Activated T-helper 1 cell treated with anti-CD3 and anti-CD28 coated beads, Interleukin-12 subunit alpha, Interleukin-12 subunit beta, Interleukin-2, Interleukin-4 antibody, amounts not matched to agents 30 ng/mL and 10 ng/mL and 1 ng/mL, durations not matched to agents 14 hours and 24 hours and 36 hours (primary cell): ENCODE measurements at places on chromosomes 1 and 21. TPM values are rescaled to one million over a fixed set of nuclear protein-coding genes. Genes with fewer than 3 reads are reported as not detected.

DNA sequence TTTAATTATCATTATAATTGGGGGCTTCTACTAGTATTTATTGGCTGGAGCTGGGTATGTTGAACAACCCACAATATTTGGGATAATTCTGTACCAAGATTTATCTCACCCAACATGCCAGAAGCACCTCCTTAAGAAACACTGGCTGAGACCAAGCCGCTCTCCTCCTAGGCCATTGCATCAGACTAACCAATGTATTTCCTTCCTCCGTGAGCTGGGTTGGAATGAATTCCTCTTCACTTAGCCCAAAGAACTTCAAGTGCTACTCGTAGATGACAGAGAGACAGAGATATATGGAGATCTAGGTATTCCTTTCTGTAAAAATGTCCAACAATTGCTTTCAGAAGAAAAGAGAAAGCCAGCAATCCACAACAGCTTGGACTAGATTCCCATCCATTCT, 87.2 kb upstream of the ETS2 start:
- no peak for DNase-seq

DNA sequence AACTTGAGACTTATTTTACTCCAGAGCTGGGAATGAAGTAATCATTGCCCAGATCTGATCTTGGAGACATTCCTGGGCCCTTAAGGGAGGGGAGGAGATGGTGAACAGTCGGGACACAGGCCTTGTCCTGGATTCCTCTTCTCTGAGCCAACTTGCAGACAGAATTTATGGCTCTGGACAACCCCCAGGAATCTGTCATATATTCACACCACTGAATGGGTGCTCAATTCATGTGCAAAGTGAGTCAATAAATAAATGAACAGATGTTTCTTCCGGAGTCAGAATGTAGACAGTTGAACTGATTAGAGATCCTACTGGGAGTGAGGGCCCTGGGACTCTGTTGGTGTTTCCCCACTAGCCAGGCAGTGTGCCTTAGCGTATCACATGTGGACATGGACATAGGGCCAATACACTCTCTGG, 2.6 kb downstream of the TUFT1 start:
- DNase-seq: no peak

CFHR4 gene
- total RNA-seq: not detected in 2 replicates

DNA sequence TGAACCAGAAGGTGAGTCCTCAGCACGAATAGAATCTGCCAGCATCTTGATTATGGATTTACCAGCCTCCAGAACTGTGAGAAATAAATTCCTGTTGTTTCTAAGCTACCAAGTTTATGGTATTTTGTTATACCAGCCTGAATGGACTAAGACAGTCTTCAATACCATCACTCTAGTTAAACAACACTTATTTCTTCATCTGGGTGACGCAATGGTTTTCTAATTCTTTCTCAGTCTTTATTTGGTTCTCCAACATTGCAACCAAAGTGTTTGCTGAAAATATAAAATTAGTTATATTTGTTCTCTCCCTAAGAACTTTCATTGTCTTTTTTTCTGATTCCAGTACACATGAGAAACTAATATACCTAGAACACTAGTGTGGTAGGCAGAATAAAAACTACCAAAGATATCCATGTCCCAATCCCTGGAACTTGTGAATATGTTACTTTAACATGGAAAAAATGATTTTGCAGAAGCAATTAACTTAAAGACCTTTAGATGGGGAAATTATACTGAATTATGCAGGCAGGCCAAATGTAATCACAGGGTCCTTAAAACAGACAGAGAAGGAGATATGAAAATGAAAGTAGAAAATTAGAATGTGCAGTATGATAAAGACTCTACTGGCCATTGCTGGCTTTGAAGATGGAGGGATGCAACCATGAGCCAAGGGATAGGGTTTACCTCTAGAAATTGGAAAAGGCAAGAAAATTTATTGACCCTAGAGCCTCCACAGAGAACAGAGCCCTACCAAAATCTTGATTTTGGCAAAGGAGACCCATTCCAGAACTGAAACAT, 1115.1 kb downstream of the PLA2G4A start:
- DNase-seq: no peak

PRKAB2 gene
- total RNA-seq: 8.0 and 9.3 TPM in 2 replicates

DNA sequence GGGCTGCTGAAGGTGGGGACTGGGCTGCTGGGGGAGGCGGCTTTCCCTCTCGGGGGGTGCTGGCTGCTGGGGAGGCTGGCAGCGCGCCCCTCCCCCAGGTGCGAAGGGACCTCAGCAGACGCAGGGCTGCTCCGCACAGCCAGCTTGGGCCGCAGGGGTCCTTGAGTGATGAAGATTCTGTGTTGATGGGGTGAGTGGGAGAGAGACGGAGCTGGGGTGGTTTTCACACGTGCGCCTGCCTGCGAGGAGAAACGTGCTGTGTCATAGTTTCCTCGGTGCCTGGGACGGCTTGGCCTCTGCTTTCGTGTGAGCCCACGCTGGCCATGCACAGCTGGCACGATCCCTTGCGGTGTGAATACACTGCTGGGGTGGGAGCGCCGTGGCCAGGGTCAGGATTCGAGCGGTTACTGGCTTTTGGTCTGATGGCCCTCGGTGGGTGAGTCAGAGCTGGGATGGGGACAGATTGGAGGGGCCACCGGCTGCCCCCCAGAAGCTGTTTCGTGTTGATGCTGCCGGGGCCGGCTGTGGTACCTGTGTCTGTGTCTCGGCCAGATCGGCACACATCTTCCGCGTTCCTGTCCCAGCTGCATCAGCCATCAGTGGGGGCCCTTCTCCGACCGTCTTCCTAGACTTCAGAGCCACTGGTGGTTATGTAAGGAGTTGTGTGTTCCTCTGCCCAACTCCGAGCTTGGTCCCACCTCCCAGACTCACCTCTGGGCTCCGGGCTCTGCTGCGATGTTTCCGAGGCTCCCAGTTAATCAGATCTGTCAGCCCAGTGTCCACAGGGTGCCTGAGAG, 24.9 kb downstream of the PRKCZ start:
- DNase-seq: no peak

CYP4A11 gene
- not detected in 2 replicates for total RNA-seq

OR2T2 gene
- total RNA-seq: not detected in 2 replicates

DNA sequence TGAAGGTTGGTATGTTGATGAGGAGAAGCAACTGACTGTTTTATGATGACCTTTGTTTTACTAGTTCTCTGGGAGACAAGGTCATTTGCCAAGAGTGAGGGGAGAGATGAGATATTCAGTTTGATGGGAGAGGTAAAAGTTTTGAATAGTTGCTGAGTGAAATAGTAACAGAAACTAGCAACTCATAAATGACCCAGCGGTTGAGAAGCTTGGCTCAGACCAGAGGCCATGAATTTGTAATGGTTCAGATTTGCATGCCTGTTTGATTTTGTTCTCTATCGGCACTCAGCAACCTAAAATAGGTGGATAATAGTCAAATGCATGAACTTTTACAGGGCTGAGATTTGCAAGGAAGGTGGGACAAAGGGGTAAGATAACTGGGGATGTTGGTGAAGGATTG, 6.6 kb downstream of the CCDC30 start:
- DNase-seq: no peak

- DNase-seq: no peak
Observed at GRCh38 chr1:165697491-165697880, 876 bp downstream of the ALDH9A1 start.

- no peak for DNase-seq
Observed at GRCh38 chr1:110056776-110057175, 13.7 kb downstream of the ALX3 start.

GRCh38 chr21:45817345-45817744, 164.2 kb upstream of the COL6A1 start:
- no peak for DNase-seq

NR1I3 gene
- total RNA-seq: not detected in 2 replicates

- DNase-seq: no peak
Observed at GRCh38 chr21:46211376-46211775, 17.2 kb downstream of the LSS start.

SLAMF6 gene
- 46.8 and 50.1 TPM in 2 replicates for total RNA-seq

DNA sequence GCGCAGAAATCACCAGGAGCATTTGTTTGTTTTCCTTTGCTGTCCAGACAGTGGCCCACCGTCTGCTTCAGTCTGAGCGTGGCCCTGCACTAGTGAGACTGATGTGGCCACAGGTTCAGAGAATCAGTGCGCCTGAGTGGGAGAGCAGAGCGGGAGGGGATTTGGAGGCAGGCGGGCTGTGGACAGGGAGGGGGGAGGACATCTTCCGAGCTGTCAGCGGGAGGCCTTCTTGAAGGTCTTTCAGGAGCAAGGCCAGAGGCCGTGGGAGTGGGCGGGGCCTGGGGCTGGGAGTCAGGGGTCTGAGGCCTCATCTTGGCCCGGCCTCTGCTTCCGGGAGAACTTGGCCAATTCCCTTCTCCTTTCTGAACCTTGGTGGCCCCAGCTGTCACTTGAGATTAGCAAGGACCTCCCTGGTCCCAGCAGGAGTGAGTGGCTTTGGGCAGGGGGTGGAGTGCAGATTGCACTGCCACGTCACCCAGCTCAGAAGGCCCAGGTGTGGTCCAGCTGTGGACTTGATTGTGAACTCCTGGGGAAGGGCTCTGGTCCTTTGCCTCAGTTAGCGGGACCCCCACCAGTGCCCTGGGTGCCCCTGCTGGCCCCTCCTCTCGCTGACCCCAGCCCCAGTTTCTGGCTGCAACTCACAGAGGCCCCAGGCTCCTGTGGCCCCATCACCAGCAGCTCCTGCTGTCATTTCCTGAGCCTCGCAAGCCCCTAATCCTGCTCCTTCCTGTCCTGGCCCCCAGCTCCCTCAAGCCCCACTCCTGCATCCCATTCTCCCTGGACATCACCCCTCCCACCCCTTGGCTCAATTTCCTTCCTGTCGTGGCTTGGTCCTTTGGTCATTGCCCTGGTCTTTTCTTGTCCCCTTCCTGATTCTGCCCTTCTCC, 8.4 kb downstream of the TNFRSF1B start:
- DNase-seq: no peak

- DNase-seq: no peak
Observed at GRCh38 chr1:182823220-182823619, 15.9 kb upstream of the DHX9 start.

RYR2 gene
- not detected in 2 replicates for total RNA-seq

DNA sequence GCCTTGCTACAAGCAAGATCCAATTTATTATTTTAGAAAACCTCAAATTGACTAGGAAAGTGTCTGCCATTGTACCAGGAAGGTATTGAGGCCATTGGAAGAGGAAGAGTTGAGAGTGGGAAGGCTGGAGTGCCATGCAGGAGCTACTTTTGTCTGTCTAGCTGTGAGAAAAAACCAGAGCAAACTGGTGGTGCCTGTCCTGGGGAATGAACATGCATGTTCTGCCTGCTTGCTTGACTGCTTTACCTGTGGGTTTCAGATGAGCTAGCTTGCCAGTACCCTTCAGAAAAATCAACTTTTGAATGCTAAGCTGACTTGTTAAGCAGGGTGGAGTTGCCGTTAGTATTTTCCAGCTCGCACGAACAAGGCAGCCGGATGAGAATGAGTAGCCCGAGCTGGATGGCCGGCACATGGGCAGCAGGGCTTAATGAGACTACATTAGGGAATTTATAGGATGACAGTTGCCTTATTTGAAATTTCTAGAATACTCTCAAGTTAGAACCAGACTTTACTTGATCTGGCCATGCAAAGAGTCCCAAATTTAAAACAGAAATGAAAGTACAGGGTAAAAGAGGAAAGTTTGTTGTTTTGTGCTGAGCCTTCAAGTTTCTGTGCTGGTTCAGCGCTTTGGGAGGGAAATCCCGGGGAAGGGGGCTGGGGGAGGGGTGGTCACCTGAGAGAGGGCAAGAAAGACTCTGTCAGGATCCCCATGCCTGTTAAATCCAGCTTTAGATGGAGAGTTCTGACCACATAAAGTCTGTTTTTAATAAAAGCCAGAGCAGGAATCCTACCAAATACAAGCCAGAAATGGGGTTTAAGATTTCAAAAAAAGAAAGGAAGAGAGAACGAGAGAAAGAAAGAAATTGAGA, 29.6 kb upstream of the C1orf105 start:
- no peak for DNase-seq

- no peak for DNase-seq
Observed at GRCh38 chr1:235883261-235883927, 16.7 kb upstream of the LYST start.

LCE1B gene
- not detected in 2 replicates for total RNA-seq

FMOD gene
- 3.4 and 4.1 TPM in 2 replicates for total RNA-seq

DNA sequence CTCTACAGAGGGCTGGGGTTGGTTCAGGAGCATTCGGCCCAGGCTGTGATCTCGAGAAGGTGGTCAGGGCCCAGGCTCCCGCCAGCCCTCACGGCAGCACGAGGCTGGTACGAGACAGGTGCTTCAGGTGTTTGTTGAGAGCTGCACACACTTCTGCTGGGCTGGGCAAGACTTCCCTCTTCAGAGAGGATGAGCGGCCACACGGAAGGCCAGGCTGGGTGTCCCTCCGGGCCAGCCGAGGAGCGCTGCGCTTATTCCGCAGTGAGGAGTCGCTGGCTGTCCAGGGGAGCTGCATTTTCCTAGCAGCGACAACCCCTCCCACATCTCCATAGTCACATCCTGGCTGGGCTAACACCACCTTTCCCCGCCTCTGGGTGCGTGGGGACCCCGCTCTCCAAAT, 50.5 kb downstream of the PDE9A start:
- no peak for DNase-seq

GRCh38 chr1:68449901-68450300, at the start of gene RPE65:
RPE65 (minus strand) TSS chr1:68449954; CDS start chr1:68449905, 49 bp downstream.
- no peak for DNase-seq

DNA sequence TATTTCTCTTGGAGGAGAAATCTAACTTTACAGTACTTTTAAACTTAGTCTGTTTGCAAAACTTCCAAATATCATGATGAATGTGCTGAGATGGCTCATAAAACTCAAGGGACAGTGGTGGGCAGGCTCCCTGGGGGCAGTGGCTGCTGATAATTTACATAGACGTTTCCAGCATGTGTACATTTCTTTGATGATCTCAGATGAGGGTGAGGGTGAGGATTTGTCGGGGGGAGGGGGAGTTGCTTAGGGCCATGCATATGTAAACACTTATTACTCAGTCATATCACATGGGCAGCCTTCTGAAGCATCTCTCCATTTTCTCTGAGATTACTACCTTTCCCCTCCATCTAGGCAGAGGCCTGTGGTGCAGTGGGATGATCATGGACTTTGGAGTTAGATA, 152.9 kb upstream of the HMGB4 start:
- no peak for DNase-seq
